ENCODE measurements at places on chromosomes 6 and 20.

GRCh38 chr6:170144571-170145271 is 146.2 kb downstream of the DLL1 start:
- DNase-seq = peak; percentile 89

DNA sequence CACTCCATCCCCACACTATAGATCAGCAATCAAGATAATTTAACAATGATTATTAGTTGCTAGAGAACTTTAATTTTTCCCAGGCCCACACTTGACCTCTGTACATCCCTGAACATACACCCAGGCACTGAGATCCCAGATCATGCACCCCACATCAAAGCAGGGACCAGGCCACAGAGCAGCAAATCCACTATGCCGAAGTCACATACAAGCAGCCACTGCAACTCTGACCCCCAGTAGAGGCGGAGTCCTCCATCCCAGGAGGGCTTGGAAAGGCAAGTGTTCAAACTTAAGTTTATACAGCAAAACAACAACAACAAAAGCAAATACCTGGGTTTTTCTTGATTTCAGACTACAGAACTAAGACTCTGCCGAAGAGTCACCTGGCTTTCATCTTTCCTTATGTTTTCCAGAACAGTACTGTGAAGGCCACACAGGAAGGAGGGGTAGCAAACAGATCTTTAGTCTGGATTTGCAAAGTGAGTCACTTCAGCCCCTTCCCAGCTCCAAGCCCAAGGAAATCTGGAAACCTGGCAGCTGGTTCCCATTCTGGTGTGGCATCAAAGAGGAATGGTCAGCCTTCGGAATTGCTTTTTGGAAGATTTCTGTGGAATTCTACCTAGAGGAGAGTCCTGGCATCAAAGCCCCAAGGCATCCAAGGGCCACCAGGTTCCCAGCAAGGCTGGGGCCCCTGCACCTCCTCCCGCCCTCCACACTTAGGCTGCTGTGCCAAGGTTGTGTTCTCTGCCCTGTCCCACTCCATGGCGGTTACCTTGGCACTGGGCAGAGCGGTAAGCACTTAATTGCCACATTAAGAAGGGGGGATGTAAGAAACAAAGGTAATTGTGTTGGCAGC is 7.3 kb downstream of the JAG1 start:
- no peak for DNase-seq

DNA sequence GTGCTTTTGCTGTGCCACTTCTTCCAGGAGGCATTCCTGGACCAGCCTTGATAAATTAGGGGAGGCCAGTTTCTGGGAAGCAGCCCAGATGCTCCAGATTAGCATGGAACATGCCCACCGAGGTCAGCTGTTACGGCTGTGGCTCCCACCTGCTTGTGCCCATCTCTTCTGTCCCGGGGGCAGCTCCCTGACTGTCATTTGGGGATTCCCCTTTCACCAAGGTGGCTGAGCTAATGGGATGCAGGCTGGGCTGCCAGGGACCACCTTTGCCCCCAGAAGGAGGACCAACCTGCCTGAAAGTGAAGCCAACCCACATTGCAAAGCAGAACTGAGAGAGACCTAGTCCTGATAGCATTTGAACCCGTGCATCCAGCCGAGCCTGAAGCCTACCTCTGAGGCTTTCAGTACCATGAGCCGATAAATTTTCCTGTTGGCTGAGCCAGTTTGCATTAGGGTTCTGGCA is 85.3 kb downstream of the PTPN1 start:
- DNase-seq = no peak

- DNase-seq = no peak
These were observed 17.5 kb downstream of the KIF25 start for GRCh38 chr6:168015009-168015408.

DNA sequence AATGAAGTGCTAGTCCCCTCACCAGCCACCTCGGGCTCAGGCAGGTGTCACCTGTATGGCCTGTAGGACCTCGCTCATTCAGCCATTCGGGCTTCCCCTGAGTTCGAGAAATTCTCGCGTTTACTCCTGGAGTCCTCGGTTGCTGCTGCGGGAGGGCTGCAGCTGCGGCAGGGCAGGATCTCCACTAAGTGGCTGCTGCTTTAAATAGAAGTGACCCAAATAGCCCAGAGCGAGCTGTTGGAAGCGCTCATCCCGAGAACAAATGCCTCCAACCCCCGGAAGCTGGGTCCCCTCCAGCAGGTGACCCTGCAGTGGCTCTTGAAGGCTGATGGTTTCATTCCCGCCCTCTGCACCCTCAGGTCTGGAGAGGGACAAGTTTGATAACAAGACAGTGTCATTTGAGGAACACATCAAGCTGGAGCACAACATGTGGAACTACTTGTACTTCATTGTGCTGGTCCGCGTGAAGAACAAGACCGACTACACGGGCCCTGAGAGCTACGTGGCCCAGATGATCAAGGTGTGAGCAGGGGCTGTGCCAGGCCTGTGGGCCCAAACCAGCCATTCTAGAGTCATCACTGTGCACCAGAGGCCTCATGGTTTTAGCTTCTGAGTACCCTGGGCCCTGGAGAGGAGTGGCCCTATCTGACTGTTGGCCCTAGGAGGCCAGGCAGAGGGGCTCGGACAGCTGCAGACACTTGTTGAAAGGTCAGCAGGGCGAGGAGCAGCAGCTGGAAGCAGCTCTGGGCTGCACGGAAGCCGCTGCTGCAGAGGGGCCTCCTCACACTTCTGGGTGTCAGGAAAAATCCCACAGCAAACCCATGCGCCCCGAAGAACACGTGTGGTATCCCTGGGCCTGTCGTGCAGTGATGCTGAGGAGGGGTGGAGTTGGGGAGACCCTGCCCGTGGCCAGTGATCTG is 18.1 kb downstream of the UQCC2 start:
- no peak for DNase-seq

DNA sequence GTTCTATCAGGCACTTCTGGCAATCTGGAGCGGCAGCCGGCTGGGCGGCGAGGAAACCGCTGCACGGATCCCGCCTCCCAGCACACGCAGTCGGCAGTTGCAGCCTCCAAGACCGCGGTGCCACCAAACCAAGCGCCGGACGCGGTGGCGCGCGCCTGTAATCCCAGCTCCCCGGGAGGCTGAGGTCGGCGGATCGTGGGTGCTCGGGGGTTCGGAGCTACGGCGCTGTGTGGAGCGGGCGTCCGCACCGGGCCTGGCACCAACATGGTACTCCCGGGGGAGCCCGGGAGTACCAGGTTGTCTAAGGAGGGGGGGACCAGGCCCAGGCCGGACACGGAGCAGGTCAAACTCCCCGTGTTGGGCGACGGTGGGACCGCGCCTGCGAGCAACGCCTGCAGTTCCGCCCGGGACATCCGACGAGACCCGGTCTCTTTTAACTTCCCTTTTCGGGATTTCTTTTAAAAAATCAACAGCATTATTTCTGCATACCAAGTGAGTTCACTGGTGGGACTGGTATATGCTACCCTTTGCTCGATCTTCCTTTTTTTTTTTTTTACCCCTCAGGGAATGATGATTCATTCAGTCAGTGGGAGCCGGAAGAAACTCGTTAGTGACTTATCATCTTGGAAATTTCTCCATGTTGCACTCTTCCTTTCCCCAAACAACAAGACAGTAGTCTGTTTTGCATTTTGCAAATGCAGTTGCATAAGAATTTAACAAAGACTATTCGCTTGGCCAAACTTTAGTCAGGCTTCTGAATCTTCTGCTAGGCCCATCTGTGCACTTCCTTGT is 27.6 kb downstream of the ZNF311 start:
- peak; percentile 83 for DNase-seq

GRCh38 chr6:135411339-135411738 is 86.2 kb downstream of the AHI1 start:
- DNase-seq = peak; percentile 27

DNA sequence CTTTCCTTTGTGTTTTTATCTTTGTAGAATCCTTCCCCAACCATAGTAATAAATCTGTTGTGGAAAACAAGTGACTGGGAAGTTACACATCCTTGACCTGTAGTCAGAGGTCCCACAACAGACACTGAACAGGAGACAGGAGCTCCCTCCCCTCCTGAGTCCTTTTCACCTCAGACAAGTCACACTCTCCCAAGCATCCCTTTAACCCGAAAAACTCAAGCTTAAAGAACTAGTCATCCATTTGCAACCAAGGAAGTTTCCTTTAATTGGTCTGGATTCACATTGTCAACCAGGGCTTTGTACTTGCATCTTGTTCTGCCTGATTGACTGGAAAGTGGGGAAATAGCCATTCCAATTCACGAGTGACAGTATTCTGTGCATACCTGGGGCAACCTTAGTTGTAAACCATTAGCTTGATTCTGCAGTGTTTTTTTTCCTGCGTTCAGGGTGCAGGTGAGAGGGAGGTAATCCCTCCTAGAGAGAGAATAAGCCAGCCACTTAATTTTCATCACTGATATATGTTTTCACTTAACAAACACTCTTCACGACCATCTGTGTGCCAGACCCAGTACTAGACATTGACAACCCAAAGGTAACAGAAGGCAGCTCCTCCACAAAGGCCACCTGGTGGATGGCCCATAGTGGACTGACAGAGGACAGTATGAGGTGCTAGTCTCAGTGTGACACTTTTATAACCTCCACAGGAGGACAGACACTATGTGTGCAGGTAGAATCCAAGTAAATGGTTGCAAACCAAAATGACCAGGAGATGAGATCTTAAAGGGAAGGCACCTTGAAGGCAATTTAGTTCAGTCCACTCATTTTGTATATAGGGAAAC is 112.4 kb downstream of the SLX4IP start:
- DNase-seq = no peak

- no peak for DNase-seq
These were observed 26.9 kb downstream of the RING1 start for GRCh38 chr6:33235221-33235634.

DNA sequence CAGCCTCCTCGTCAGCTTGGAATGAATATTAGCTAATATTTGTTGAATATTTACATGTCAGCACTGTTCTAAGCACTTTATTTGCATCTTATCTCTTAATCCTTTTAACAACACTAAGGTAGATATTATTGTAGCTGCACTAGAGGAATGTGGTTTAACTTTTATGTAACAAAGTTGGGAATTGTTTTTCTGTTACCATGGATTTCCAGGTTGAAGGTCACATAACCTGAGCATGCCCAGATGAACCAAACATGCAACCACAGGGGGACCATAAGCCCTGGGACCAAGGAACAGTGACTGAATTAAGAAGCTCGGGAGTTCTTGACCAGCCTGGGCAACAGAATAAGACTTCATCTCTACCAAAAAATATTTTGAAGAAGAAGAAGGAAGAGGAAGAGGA is 29.1 kb upstream of the YWHAB start:
- DNase-seq = no peak

GRCh38 chr6:128240024-128240428 is 280.4 kb downstream of the PTPRK start:
- DNase-seq = no peak

- DNase-seq = no peak
These were observed 6.0 kb downstream of the CTSZ start for GRCh38 chr20:59001068-59001448.

- peak; percentile 6 for DNase-seq
These were observed 175.7 kb upstream of the PLN start for GRCh38 chr6:118372413-118372812.

DNA sequence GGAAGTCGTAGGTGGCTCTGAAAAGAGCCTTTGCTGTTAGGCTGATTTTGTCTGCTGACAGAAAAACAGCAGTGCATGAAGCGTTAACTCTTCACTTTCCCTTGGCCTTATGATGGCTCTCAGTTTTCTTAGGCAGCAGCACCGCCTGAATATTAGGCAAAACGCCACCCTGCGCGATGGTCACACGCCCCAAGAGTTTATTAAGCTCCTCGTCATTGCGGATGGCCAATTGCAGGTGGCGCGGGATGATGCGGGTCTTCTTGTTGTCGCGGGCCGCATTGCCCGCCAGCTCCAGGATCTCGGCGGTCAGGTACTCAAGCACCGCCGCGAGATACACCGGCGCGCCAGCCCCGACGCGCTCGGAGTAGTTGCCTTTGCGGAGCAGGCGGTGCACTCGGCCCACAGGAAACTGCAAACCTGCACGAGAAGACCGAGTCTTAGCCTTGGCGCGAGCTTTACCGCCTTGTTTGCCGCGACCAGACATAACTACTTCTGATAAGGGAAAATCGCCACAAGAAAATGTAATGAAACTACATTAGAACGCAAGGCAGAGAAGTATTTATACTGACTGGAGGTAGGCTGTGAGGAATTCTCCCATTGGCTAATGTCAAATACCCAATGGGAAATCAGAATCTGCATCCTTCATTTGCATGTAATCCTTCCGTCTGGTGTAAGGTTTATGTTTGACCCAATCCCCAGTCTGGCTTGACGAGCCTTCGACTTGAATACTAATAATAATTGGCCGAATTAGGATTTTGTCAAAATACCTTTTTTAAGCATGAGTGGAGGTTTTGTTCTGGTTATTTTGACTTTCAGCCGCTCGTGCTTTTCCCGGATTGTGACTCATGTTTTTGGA is 53.9 kb upstream of the HFE start:
- peak; percentile 95 for DNase-seq

GRCh38 chr6:121839896-121840295 is 404.4 kb downstream of the GJA1 start:
- peak; percentile 75 for DNase-seq

DNA sequence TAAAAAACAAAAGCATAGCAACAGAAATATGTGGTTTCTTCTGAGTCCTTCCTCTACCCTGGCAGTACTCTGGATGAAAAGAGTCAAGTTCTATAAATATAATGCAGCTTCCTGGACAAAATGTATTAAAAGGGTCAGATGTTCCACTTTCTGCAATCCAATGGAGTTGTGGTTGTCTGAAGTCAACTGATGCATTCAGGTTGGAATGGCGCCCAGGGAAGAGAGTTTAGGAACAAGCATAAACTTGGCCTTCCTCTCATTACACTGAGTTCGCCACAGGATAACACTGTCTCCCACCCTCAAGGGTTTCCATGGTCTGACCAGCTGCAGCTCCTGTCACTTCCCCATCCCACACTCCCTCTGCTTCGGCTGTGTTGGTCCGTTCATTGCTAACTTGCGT is 66.4 kb downstream of the PLEKHG1 start:
- no peak for DNase-seq

GRCh38 chr20:45041464-45042337 is 59.2 kb downstream of the KCNS1 start:
- DNase-seq = peak; percentile 95

DNA sequence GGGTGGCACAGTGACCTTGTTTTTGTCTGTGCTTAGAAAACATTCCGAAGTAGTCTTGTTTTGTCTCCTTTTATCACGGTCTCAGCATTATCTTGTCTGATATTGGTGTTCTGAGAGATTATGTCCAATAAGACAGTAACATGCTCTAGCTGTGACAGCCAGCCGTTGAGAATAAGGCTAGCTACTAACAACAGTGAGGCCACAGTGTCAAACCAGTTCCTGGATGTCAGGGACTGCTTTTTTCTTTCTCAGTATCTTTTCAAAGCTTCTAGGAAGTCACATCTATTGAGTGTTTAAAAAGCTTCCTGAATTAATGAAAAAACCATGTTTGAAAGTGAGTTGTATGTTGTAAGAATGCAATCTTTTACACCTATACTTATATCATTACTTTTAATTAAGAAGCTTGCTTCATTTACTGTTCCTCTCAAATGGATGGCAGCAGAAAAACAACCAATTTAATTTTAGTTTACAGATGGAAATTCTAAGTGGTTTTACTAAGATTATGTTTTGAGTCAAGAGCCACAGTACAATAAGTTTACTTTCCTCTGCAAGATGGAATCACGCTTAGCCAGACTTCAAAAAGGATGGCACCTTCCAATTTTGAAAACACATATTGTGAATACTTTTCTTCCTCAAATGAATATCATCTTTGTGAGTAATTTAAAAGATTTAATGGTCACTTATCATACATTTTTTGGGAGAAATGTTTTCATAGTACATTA is 53.1 kb downstream of the MAP3K7 start:
- DNase-seq = no peak
